ENCODE measurements at places on chromosomes 2 and 18.

DNA sequence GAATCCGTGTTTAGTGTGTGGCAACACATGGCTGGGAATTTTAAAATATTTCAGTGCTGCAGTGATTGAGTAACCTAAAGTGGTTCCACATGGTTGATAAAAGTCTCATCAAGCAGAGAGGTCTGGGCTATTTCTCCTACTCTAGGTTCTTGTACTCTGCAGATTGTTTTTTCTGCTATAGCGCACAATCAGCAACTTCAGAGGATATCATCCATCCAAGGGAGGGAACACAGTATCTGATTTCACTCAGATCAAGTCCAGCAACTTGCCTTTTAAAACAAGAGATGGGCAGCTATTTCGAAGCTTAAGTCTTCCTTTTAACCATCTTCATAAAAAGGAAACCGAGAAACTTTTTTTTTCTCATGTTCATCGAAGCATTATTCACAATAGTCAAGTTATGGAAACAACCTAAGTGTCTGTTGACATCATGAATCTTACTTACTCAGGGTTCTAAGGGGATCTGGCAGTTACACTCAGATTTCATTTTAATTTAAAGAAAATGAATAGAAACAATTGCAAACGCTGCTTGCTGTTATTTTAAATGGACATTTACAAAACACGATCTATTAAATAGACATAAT lies 172.7 kb upstream of the TRIB2 start:
- DNase-seq = no peak

DNA sequence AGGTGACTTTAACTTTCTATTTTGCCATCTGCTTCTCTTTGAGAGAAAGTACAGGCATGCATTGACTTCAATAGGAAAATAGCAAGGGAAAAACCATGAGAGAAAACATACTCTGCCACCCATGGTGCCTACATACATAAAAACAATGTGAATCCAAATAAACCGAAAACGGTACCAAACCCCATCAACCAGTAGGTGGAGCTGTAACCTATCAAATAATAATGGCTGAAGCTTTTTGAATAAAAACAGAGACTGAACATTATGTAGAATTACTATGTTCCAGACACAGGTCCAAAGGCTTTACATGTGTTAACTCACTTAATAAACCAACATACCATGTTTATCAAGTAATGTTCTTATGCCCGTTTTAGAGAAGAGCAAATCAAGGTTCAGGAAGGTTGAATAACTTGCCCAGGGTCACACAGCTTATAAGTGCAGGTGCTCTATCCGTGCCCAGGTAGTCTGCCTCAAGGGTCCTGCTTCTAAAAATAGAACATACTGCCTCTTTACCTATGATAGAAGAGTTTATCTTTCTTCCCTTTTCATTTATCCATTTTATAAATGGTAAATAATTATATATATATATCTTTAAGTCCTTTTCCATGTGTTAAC lies 293.9 kb upstream of the SYT4 start:
- DNase-seq = no peak

DNA sequence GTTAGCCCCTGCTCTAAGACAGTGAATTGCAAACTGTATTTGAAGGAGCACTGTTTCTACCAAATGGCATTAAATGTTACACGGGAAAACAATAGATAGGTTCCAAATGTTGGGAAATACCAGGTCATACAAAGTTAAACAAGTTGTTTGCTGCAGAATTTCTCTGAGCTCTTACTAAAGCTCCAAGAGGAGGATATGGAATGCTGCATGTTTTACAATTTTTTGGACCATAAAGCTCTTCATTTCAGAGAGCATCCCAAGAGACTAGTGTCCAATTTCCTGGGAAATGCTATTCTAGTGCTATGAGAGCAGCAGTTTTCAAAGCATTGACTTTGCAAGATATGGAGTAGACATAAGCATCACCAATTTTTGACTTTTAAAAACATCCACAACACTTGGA lies 155.6 kb upstream of the CCDC68 start:
- DNase-seq = no peak

DNA sequence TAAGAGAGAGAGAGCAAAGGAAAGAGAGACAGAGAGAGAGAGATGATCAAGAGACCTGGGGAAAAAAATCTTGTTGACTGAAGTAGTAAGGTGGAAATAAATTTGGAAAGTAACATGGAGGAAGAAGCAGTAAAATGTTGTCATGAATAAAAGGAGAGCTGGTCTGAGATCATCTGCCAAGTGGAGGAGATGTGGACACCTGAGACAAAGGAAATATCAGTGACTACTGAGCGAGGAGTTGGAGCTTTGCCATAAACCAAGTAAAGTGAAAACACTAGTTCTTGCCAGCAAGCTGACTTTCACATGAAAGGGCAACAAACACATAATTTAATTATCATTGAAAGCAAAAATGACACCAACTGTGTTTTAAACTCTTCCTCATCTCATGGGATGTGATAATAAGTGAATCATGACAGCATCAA lies 49.0 kb upstream of the DSG1 start:
- DNase-seq = no peak

DNA sequence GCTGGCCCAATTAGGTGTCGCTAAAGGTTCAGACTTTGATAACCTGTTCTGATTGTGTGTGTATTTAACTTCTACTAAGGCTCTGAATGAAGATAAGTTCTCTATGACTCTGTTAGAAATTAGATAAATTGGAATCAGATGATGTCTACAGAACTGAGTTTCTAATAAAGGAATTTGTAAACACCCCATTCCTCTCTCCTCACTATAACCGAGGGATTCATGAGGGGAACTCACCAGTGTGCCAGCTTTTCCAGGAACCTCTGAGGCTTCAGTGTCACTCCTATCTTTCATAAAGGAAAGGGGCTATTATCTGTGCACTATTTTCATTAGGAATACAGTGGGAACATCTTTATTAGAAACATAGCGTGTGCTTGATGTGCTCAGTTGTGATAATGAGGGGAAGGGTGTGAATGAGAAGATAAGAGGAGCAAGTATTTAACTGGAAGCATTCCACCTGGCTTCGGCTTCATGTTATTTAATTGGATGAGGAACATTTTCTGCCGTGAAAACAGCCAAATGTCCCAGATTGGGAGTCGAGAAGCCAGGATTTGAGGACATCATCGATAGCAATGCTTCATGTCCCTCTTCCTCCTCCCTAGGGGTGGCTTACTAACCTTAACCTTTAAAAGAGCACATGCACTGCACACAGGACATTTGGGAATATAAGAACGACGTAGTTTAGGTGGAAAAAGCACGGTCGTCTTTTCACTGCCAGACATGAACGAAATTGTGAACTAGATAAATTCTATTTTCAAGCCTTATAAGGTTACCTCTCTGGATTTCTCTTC lies 84.8 kb upstream of the TCF4 start:
- no peak for DNase-seq

- no peak for DNase-seq
Observed at GRCh38 chr2:237324405-237324831, 89.5 kb downstream of the COL6A3 start.

GRCh38 chr2:28248511-28248910 lies 144.1 kb upstream of the FOSL2 start:
- no peak for DNase-seq

DNA sequence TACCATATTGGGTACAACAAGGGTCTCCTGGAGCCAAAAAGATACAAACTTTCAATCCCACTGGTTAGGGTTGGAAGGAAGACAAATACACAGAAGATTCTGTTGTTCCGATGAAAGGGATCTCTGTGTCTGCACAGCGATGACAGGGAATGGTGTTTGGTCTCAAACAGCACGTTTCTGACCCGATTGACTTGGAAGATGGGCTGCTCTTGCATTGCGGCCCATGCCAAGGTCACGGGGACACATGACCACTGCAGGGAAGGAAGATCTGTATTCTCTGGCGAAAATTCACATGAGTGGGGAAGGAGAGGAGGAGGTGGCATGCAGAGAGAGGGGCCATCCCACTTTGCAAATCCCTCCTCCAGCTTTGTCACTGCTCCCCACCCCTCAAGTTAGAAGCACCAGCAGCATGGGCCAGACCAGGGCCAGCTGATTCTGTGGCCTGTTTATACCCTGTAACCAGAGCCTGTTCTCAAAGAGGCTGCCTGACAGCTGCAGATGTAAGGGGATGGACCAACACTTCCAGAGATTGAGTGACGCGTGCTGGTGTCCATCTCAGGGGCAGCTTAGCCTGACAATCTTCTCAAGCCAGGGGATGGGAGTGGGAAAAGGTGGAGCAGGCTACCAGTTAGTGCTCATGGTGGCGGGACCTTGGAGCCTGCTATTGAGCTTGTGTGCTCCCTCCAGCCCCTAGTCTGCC lies 57.2 kb downstream of the TNP1 start:
- no peak for DNase-seq

DNA sequence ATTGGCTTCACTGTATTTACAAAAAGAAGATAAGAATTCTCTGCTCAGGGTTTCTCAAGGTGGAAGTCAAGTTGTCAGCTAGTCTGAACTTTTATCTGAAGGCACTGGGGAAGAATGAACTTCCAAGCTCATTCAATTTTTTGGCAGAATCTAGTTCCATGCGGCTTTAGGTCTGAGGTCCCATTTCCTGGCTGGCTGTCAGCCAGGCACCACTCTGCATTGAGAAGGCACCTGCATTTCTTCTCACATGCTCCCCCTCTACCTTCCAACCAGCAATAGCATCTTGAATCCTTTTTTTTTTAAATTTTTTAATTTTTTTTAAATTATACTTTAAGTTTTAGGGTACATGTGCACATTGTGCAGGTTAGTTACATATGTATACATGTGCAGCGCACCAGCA lies 46.2 kb upstream of the RPE start:
- DNase-seq = no peak

DNA sequence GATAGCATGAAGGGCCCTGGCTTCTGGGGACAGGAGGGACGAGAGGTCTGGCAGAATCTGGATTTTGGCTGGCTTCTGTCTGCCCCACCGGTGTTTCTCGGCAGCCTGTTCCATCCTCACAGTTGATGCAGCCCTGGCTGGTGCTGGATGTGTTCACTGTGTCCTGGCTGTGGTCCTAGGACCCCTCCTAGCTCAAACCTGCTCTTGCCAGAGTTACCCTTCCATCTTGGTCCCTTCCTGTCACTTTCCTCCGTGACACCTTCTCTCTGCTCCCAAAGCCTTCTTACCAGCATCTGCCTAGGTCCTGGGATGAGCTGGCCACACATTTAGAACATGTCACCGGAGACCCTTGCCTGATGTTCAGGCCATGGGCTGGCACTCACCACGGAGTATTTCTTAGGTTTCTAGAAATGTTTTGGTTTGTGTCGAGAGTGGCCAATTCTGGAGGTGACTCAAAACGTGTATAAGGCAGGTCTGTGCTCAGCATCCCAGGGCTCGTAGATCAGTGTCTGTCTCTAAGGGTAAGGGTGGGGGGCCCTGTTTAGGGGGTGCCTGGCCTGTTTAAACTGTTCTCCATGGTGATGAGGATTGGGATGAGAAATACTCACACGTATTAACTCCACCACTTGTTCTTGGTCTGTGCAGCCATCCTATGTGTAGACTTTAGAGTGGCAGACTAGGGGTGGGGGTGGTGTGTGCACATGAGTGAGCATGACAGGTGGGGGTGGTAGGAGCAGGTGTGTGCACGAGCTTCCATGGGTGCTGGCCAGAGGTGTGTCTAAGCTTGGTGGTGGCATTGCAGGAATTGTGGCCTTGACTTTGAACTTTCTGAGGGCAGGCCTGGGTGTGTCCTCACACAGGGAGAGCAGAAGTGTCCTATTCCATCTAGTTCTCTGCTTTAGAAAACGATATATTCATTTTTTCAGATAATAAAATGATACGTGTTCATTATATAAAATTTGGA lies 162.7 kb downstream of the DYSF start:
- DNase-seq = no peak

DNA sequence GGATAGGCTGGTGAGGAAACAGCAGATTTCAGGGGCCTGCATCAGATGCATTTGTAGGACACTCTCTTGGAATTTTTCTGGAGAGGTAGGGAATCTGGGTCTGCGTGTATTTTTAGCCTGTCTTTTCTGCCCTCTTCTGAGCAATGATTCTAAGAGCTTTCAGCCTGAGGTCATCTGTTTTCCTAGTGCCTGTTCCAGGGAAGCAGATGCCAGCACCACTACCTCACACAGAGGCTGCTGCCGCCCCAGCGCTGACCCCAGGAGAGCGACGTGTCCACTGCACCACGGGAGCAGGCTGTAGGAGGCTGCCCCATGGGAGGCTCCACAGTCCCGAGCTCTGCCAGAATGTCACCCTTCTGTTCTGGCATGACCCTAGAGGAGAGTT lies 316.5 kb downstream of the CYP26B1 start:
- no peak for DNase-seq

DNA sequence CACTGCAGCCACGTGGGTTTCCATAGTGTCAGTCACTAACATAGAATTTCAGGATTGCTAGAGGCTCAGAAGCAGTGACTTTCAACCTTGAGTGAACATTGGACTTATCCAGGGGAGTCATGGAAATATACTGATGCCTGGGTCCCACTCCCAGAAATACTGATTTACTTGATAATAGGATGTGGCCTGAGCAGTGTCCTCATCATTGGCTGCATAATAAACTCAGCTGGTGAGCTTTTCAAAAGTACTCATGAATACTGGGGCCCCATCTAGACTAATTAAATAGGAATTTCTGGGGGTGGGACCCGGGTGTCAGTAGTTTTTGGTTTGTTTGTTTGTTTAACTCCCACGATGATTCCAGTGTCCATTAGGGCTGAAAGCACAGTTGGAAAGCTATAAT lies 141.4 kb downstream of the COL4A4 start:
- DNase-seq = no peak

GRCh38 chr2:46915281-46915810 lies at the start of gene MCFD2:
Gene MCFD2, minus strand, starts transcription at chr2:46915806. Its CDS starts 6,635 bp downstream, at chr2:46909171.
- peak; percentile 9 for DNase-seq

DNA sequence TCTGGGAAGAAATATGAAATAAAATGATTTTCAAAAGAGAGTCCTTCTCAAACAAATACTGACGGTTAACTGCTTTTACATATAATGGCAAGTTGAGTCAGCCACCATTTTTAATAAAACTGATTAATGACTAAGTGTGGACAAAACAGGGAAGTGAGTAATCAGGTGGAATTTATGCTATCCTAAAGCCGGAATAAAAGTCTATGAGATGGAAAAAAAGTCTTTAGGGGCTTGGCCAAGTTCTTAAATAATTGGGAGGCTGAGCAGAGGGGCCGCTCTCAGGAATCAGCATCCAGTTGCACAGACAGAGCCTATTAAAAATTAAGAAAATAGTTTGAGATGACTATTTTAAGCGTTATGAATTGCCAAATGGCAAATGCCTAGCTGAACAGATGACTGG lies 58.6 kb upstream of the AFF3 start:
- no peak for DNase-seq

- no peak for DNase-seq
Observed at GRCh38 chr2:20514596-20515269, 67.9 kb downstream of the RHOB start.

- no peak for DNase-seq
Observed at GRCh38 chr2:3522961-3523421, 3.7 kb upstream of the ADI1 start.

- no peak for DNase-seq
Observed at GRCh38 chr2:19235308-19235707, 123.1 kb downstream of the OSR1 start.

DNA sequence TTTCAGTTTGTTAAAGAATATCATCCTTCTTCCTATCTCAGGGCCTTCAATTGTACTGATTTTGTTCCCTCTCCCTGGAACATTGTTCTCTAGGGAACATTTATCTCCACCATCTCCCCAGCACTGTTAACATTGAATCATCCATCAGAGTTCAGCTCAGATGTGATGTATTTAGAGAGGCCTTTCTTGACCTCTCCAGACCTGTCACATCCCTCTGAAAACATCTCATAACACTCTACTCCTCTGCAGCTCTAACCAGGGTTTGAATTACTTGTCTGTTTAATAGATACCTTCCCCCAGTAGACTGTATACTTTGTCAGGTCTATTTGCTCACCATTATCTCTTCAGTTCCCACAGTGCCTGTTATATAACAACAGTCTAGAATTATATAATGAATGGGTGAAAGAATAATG lies 98.6 kb downstream of the GALNT1 start:
- DNase-seq = no peak
